ENCODE measurements at places on chromosomes 7 and 10.

GRCh38 chr10:89074120-89074519 lies 83.5 kb downstream of the FAS start:
- DNase-seq = no peak

- DNase-seq = no peak
These were observed 144.0 kb downstream of the PLPP4 start for GRCh38 chr10:120600871-120601649.

GRCh38 chr10:412109-412508 lies 276.9 kb downstream of the ZMYND11 start:
- DNase-seq = no peak

DNA sequence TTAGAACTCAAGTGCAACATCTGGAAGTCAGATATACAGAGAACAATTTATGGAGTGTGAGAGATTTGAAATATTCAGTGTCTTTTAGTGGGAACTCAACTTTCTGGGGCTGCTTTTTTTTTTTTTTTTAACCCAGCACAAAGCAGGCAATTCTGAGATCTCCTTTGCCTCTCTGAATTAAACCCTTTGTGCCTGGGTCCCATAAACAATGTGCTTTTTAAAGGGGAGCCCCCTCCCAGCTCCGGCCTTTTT lies 146.8 kb downstream of the CELF2 start:
- DNase-seq = no peak

- no peak for DNase-seq
These were observed 20.1 kb upstream of the EIF5AL1 start for GRCh38 chr10:79492256-79492655.

GRCh38 chr7:154996756-154997155 lies 6.2 kb downstream of the PAXIP1 start:
- DNase-seq = no peak

- no peak for DNase-seq
These were observed 77.6 kb upstream of the JAZF1 start for GRCh38 chr7:28258240-28258639.

- no peak for DNase-seq
These were observed 46.1 kb downstream of the CABCOCO1 start for GRCh38 chr10:61708846-61709245.

DNA sequence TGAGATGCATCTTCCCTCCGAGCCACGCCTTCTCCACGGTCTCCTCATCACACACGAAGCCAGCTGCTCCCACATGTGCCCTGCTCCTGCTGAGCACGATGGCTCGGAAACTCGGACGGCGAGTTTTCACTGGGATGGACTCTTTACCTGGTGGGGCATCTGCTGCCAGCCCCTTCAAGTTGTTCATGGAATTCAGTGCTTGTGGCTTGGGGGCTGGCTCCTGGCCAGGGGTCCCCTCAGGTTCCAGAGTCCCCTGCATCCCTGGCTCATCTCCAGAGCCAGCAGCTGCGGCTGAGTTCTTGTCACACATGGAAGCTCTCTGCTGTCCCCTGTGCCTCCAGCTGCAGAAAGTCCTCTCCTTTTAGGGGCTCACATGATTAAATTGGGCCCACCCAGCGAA lies 654.0 kb downstream of the SDK1 start:
- DNase-seq = no peak

DNA sequence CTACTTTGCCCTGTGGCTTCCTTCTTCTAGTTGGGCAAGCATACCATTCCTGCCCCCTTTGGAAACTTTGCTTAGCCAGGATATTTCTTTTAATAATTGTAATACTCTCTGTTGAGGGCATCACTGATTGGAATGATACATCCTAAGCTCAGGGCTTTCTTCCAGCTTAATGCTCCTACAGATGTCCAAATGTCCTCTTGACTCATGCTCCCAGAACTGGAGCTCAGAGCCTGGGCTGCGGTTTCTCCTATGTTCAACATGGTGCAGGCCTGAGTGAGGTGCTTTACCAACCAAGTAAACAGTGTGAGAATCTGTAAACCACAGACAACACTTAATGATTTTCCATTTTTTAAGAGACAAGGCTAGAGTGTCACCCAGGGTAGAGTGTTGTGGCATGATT lies 108.6 kb downstream of the LRRC4 start:
- DNase-seq = no peak

DNA sequence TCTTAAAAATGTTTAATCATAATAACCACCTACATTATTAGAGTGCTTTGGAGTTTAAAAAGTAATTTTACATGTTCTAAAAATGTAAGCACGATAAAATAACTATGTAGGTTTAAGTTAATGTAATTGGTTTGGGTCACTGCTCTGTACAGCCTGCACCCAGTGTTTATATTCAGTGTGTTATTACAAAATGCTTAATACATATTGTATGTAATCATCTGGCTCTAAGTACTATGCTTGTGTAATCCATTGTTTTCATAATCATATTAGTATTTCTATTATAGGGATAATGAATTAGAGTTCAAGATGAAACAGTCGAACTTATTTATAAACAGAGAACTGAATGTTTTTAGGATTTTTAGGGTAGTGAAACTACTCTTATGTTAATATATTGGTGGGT lies 13.1 kb downstream of the RPA3 start:
- DNase-seq = no peak

- no peak for DNase-seq
These were observed 236.2 kb upstream of the PITRM1 start for GRCh38 chr10:3408603-3409365.

DNA sequence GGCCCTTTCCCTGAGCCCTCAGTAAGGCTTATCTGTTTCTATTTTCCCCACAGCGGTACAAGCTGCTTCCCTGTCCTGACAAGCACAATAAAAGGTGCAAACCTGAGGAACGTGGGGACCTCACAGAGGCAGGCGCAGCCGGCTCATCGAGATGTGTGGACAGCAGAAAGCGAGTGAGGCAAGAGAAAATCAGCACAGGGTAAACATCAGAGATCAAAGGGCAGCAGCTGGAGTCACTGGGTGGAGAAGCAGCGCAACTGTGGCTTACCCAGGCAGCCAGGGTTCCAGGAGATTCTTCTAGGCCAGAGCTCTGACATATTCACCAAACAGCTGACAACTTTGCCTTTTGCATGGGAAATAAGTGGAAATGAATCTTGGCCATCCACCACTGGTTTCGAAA lies 212.6 kb downstream of the WDR11 start:
- no peak for DNase-seq

DNA sequence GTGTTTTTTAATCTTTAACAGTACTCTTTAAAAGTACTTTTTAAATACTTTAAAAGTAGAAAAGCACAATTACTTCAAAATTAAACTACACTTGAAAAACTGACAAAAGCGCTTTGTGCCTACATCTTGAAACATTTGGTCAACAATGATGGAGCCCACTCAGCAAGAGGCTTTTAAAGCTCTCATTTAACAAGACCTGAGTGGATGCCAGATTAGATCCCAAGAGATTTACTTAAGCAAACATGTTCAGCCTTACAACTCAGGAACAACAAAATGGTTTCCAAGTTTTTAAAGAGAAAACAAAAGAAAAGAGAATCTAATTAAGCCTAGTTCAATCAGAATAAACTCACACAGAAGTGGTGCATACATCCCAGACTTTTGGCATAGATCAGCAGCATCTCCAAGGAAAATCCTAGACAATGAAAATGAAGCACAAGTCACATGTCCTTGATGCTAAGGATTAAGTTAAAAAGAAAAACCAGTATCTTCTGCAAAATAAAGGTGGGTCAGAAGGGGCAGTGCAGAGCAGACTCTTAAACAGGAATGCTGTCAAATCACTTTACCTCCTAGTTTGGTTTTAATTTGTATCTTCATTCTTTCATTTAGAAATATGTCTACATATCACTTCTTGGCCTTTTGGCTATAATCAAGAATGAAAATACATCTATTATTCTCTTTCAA lies 26.2 kb downstream of the HIBADH start:
- no peak for DNase-seq

DNA sequence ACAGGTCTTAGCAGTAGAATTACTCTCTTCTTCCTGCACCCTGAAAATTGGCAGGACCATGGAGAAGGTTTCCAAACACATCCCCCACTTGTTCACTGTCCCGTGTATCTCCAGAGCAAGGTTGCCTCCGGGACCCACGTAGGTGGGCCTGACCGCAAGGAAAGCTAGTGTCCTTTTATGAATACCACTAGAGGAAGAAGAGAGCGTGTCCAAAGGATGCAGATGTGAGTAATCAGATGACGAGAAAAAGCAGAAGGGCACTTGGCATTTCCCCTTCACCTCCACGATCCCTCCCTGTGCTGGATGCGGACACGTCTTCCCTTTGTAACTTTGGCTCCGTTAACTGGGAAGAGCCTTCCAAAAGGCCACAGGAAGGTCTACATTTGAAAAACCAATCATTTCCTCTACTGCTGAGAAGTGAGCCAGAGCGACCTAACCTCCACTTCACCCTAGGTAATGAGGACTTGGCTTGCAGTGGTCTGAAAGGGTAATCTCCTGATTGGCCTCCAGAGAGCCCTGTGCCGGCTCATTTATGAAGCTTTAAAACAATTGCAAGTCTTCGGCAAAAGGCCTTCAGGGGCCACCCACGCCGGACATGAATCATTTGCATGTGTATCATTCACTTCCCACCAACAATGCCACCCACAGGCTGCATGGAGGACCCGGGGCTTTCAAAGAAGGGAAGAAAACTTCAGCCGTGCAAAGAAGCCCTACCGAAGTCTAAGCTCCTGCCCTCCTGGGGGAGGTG lies 55.4 kb downstream of the LYZL1 start:
- no peak for DNase-seq

DNA sequence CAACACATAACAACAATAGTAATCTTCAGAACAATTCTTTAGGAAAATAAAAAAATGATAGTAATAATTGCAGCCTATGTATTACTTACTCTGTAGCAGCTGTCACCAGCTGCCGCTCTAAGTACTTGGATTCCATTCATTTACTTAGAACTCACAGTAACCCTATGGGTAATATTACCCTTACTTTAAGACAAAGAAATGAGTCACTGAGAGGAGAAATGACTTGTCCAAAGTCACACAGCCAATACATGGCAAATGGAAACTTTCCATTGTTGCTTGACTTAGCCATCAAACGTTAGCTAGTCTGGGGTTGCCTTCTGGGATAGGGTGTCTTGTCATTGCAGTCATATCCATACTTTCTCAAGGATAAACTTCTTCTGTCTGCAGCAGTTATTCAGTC lies 3.6 kb downstream of the CCNY start:
- no peak for DNase-seq

- no peak for DNase-seq
These were observed 158.4 kb downstream of the ZMYND11 start for GRCh38 chr10:293636-294035.

DNA sequence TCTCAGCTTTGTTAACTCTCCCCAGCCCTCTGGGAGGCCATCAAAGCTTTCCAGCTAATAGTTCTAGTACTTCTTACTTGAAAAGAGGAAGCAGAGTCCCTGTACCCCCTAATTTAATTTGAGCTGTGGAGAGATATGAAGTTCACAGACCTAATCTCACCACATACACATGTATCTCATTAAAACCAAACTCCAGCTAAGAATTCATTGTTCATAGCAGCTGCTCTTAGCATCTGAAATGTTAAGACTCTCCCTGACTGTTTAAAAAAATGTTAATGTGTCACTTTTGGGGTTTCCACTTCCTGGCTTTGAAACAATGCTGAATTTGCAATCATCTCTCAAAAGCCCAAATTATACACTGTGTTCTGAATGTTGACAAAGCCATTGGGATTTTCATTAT lies 16.2 kb upstream of the MRC1 start:
- DNase-seq = no peak

GRCh38 chr7:111756687-111757178 lies 194.4 kb upstream of the IMMP2L start:
- DNase-seq = no peak

GRCh38 chr10:128713874-128714570 lies 587.8 kb upstream of the MKI67 start:
- no peak for DNase-seq

GRCh38 chr10:126905776-126906703 lies 812 bp downstream of the DOCK1 start:
- DNase-seq = no peak

- DNase-seq = no peak
These were observed 11.8 kb downstream of the PODXL start for GRCh38 chr7:131544449-131545301.

DNA sequence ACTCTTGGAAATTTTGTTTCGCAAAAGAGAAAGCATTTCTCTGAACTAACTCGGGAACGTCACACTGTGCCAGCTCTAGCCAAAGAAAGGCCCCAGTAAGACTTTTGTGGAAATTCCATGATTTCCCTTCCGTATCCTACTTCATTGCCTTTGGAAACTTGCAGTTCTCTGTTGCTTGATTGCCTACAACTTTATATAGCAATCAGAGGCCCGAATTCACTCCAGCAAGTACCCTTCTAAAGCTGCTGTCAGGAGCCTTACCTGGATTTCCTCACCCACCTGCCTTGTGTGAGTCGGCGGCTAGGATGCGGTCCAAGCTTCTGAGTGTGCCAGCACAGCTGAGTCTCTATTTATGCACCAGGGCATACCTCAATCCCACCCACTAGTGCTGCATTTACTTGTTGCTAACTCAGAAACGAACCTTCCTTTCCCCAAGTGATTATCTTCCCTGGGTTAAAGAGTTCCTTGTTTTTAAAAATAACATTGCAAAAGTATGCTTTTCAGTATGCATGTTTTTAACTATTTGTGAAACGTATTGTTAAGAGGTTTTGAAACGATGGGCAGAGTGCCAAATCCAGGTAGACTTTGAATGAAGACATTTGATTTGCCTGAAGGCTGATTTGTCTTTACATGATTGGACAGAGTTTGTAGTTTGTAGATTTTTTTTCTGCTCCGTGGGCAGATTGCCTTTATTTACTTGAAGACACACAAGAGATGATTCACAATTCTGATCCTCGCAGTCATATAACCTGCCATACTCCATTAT lies at the start of gene AGR2:
Gene AGR2, minus strand, starts transcription at position 326 of the 766 bp plus-strand sequence. CDS start 3,203 bp downstream, outside the sequence.
- no peak for DNase-seq

GRCh38 chr7:117793521-117793920 lies 79.7 kb downstream of the CTTNBP2 start:
- no peak for DNase-seq

DNA sequence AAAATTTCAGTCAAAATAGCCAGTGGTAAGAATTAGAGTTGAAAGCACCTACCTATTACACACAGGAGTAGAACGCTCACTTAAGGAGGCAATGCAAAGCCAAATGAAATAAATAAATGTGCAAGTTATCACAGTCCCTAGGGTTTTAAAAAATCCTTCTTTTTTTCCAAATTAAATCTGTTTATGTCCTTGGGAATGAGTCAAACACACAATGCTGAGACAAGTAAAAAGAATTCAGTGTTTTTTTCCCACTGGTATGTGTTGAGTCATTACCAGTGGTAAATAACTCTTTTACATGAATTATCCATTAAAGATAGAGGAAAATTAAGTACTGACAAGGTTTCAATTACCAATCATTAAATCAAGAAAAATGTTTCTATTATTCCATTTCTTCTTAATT lies 438.6 kb downstream of the TNS3 start:
- DNase-seq = no peak

Measured in activated CD8-positive, alpha-beta memory T cell treated with anti-CD3 and anti-CD28 coated beads for 4 hours (primary cell).